ENCODE measurements at places on chromosomes 2 and 18.

DNA sequence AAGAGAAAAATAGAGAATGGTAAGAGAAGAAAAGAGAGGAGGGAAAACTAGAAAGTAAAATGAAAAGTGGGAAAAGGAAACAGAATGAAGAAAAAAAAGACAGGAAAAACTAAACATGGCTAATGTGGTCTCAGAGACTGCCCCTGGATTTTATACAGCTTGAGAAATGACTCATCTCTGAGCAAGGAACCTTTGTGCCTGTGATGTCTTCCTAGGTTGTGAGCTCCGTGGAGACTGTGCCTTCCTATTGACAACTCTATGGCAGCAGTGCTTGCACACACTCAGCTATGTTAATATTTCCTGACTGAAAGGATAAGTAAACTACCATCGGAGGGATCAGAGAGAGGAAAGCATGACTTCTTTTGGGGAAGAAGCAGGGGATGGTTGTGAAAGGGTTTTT is 203.8 kb downstream of the RDH14 start:
- DNase-seq: no peak

- no peak for DNase-seq
Observed at GRCh38 chr2:238879621-238880377, 31.9 kb downstream of the TWIST2 start.

DNA sequence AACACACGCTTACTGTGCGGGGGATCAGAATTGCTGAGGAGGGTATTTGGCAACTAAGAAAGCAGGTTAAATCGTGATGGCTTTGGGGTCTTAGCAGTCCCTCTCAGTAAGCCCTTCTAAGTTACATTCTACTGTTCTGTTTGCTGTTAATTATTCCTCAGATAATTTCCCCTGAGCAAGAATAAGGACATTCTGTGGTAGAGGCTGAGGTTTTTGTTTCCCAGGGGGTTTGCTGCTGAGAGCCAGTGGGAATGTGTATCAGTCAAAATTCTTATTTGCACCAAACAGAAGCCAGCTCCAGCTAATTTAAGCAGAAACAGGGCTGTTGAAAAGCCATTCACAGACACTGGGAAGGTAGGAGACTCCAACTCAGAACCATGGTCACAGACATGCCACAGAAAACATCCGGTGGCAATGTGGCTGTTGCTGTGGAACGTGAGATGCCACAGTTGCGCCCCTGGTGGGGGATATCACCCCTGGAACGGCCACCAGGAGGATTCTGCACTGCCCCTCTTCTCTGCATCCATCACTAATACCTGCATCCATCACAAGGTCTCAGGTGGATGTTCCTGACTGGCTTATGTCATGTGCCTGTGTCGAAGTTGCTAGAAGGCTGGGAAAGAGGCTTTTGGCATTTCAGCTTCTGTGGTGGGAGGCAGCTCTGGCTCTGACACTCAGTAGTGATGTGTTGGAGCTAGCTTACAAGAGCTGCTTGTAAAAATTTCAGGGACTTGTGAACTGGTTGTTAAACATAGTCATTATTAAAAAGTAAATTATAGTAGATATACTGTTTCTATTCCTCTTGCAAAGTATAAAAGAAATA is 23.2 kb downstream of the SLC4A3 start:
- no peak for DNase-seq

DNA sequence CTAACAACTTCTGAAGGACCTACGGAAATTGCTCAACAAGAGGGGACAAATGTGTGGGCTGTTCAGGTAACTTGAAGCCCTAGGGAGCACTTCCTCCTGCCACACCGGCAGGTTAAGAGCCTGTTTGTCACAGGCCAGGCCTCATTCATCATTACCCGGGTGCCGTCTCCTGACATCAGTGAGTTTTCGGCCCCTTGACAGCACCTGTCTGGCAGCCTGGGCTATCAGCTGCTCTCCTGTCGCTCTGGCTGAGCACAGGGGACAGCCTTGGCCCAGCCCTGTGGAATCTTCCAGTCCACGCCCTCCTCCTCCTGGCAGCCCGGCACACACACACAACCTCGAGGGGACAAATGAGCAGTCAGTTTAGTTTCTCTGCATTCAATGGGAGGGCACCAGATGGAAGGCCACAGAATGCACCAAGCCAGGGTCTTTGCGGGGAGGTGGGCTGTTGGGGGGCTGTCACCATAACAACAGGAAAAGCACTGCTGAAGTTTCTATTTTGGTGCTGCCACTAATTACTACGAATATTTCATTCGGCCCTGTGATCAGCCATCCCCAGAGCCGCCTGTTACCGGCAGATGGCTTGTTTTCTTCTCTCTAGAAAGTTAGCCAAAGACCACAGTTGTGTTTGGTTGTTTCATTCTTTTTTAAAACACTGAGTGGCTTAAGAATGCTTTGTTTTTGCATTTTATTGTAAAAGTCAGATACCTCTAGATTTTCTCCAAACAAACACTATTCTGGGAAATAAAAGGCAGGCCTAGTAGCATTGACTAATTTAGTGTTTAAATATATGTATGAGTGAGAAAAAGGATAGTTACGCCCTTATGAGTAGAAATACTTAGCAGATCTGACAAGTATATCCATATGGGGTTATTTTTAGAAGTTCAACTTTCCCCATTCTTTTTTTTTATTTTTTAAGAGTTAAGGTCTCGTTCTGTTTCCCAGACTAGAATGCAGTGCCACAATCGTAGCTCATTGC is 189.9 kb upstream of the NDUFV2 start:
- no peak for DNase-seq

GRCh38 chr2:32249731-32250236 is 14.9 kb downstream of the NLRC4 start:
- DNase-seq: no peak

DNA sequence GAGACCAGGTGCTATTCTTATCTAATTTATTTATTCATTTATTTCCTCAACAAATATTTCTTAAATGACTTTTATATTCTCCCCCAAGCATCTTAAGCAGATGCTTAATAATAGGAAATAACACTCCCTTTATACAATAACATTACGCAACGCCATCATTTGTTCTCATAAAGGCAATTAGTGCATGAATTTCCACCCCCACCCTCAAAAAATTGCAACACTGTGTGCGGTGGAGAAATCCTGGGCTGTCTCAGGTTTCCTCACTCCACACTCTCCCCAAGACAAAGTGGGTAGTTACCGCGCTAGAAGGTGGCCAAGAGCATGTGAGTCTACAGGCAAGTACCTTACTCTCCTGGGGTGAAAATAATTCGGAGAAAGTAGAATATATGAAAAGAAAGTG is 37.0 kb upstream of the CTDP1 start:
- DNase-seq: no peak

- no peak for DNase-seq
Observed at GRCh38 chr2:98815795-98816194, 84.9 kb upstream of the MGAT4A start.

GRCh38 chr2:125572660-125573059 is 1083.3 kb upstream of the GYPC start:
- no peak for DNase-seq

GRCh38 chr2:130915149-130915548 is 78.4 kb downstream of the ARHGEF4 start:
- no peak for DNase-seq

DNA sequence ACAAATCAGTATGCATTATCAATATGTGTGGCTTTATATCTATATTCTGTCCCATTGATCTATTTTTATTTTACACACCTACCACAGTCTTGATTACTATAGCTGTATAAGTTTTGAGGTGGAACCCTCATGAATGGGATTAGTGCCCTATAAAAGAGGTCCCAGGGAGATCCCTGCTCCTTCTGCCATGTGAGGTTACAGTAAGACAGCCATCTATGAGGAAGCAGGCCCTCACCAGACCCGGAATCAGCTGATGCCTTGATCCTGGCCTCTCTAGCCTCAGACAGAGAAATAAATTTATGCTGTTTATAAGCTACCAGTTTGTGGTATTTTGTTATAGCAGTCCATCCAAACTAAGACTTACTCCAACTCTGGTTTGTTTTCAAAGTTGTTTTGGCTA is 54.9 kb downstream of the HNRNPLL start:
- DNase-seq: no peak

GRCh38 chr2:16173893-16174692 is 233.7 kb downstream of the MYCN start:
- DNase-seq: no peak

- no peak for DNase-seq
Observed at GRCh38 chr2:58930537-58930936, 689.4 kb upstream of the FANCL start.

GRCh38 chr18:26818461-26818860 is 47.0 kb downstream of the AQP4 start:
- DNase-seq: no peak

DNA sequence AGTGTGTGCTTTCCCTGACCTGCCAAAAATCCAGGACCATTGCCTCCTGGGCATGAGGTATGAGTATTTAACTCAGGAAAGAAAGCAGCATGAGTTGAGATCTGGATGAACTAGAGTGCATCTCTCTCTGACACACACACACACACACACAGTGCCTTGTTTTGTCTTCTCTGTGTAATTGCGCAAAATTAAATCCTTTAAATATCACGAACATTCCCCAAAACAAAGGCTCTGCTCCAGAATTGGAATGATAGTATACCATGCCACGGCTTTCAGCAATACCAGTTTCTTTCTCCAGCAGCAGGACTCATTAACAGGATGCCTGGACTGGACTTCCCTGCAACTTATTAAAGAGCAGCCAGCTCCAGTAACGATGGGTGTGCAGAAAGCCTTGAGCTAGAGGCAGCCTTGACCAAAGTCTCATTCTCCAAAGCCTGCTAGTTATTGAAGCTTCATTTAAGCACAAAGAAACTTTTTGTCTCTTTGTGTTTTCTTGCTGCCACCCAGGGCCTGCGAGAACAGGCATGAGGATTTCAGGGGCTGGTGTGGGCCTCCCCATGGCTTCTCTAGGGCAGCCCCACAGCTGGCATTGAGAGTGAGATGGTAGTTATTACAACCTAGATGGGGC is 101.7 kb downstream of the NRP2 start:
- DNase-seq: no peak

DNA sequence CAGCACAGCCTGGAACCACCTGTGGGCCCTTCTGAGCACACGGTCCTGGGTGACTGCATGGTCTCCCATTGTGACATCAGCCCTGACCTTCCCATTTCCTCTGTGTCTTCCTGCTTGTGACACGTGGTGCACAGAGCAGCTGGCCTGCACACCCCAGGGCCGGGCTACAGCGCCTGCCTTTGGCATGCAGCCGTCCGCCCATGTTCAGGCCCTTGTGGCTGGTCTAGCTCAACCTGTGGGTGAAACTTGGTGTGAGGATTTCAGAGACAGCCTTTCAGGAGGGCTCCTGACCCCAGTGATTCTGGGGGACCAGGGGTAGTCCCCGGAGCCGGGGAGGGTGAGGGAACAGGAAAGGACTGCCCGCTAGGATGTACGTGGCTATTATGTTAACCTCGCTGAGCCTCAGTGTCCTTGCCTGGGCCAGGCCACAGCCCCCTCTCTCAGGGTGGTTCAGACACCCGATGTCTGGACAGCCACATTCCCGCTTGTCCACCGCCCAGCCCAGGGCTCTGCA is 284.8 kb upstream of the HS6ST1 start:
- no peak for DNase-seq

DNA sequence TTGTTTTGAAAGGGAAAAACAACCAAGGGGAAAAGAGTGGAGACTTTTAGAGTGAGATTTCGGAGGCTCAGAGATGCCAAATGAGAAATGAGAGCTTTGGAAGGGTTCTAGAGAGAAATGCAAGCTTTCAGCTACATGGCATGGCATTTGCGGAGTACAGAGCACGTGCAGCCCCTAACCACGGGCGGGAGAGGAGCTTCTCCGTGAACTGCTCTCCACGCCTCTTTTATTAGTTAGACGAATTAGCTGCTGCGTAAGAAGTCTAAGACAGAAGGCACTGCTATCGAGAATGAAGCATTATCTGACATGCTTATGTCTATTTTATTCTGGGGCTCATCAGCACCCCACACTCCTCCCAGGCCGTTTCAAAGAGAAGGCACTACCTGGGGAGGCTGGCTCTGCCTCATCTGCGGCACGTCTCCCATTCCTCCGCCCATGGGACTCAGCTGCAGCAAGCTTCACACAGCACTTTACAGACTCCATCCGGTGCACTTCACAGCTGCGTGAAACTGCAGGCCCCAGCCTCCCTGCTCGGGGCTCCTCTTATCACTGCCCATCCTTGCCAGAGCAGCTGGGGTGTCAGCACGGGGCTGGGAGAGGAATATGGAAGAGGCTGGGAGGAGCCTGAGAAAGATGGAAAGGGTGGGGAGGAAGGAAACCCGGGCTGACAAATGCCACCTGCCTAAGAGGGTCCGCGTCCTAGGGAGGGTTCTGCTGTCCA is 207.3 kb upstream of the APCDD1 start:
- no peak for DNase-seq

DNA sequence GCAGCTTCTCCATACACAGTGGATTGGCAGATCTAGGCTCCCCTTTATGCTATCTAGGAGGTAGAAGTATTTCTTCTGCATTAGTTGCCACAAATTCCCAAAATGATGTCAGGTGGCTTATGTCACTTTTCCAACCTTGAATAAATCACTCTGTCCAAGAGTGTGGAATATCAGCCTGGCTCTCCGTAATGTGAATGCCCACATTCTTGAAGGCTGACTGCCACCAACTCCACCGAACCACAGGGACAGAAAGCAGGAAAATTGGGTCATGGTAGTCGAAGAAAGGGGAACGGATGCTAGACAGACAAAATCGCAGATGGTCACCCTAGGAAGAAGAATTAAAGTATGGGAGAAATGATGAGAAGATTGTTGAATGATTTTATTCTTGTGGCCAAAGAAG is 624.9 kb upstream of the CDH2 start:
- DNase-seq: no peak

GRCh38 chr2:48944956-48945355 is 189.4 kb upstream of the LHCGR start:
- no peak for DNase-seq

Measured in CD4-positive, alpha-beta T cell (primary cell).